ENCODE measurements at places on chromosomes 3 and 15. TPM values are rescaled to one million over a fixed set of nuclear protein-coding genes. Genes with fewer than 3 reads are reported as not detected.

The TEX264 gene
- 86.0 TPM for total RNA-seq

The KNL1 gene
- 2.3 TPM for total RNA-seq

The ISLR gene
- total RNA-seq: 53.0 TPM

The SLC4A7 gene
- 35.1 TPM for total RNA-seq

GRCh38 chr15:48541341-48542278, 103.9 kb downstream of the FBN1 start:
- DNase-seq: no peak

DNA sequence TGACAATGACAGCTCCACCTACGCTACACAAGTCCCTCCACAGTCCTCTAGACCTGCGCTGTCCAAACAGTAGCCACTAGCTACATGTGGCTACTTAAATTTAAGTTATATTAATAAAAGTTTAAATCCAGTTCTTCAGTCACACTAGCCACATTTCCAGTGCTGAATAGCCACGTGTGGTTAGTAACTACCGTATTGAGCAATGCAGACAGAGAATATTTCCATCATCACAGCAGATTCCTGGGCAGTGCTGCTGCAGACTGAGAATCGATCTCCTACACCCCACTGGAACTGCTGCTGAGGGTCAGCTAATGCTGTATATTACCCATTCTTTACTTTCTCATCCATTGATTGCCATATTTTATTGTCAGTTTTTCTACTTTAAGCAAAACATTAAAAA, 40.9 kb downstream of the HDC start:
- DNase-seq: no peak

- no peak for DNase-seq
These were observed 120.0 kb upstream of the TGFBR2 start for GRCh38 chr3:30486368-30486767.

DNA sequence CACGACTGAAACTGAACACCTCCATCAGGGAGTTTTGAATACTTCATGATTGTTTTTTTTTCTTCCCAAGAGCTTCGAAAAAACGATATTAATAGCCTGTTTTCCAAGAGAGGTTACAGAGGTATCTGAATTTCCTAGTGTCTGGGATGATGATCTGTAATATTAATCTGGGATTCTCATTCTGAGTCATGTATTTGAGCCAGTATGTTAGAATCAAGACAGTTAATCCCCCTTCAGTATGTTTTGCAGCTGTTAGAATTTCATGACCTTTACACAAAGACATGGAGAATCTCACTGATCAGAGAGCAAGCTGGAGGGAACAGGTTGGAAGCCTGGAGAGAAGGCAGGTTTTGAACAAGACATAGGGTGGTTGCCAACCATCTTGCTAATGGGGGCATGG, 234.5 kb upstream of the GAP43 start:
- no peak for DNase-seq

DNA sequence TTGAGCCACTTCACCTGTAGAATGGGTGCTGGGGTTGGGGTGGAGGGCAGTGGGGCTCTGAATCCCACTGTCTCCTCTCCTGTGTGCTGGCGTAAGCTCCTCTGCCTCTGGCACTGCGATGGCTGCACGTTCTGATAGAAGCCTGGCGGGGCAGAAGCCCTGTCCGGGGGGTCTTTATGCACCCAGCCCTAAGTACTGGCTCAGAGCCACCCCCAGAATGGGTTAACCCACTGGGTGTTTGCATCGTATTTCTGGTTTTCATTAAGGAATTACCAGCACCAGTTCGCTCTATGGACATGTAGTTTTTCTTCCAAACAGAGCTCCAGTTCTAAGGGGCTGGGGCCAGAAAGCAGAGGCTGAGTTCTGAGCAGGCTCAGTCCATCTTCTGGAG, 37.7 kb upstream of the CDCP1 start:
- no peak for DNase-seq

DNA sequence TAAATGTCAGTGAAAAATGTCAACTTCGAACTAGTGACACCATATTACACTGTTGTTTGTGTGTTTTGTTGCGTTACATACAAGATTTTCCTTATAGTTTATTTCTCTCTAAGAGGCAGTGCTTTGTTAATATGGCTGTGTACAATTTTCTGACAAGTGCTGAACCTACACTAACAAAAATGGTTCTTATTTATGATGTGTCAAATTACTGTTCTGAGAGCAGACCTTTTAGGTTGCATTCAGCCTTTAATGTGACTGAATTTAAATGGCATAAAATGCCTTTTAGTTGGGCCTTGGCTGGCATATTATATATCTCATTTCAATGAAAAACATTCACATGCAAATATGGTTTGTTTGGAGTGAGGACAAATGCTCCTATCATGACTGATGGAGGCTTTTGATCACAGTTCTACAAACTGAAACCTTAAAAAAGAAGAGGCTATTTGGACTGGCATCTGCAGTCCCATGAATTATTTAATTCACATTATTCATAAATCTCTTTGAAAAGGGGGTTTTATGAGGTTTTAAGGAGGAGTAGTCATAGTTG, 750.6 kb downstream of the CADM2 start:
- DNase-seq: no peak

DNA sequence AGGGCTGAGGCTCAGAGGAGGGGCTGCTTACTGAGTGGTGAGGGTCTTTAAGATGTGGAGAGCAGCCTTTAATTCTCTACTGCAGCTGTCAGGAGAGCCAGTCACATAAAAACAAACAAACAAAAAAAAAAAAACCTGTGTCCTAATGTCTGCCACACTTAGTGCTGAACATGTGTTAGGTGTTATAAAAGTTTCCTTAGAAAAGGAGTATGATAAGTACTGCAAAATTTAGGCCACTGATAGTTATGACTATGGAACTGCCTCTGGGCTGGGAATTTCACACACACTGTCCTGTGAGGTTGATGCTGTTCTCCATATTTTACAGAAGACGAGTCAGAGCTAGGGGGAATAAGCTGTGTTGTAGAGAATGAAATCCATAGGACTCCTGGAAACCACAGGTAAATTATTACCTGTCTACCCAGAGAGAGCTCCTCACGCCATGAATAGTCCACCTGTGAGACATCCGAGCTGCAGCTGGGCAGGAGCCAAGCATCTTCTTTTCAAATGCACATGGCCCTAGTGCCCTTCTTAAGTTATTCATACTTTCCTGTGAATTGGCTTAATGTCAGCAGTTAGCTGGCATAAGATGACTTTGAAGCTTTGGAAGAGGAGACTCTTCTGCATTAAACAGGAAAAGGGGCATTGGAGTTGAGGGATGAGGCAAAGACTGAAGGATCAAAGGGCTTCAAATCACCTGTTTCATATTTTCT, 34.5 kb upstream of the SKOR1 start:
- DNase-seq: no peak

DNA sequence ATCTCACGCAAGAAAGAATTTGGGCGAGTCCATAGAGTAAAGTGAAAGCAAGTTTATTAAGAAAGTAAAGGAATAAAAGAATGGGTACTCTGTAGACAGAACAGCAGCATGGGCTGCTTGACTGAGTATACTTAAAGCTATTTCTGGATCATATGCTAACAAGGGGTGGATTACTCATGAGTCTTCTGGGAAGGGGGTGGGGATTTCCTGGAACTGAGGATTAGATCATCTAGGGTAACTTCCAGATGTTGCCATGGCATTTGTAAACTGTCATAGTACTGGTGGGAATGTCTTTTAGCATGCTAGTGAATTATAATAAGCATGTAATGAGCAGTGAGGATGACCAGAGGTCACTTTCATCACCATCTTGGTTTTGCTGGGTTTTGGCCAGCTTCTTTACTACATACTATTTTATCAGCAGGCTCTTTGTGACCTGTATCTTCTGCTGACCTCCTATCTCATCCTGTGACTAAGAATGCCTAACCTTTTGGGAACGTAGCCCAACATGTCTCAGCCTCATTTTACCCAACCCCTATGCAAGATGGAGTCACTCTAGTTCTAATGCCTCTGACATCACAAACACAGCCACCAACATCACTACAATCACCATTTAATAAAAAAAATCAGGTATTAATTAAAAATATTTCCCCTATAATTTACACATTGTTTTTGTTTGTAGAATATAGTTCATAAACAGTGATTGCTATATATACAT, 890.7 kb upstream of the EPHA6 start:
- DNase-seq: peak; percentile 37

GRCh38 chr3:190619761-190620160, 105.9 kb downstream of the IL1RAP start:
- no peak for DNase-seq
